ENCODE measurements at places on chromosomes 4 and X. TPM values are rescaled to one million over a fixed set of nuclear protein-coding genes. Genes with fewer than 3 reads are reported as not detected.

DNA sequence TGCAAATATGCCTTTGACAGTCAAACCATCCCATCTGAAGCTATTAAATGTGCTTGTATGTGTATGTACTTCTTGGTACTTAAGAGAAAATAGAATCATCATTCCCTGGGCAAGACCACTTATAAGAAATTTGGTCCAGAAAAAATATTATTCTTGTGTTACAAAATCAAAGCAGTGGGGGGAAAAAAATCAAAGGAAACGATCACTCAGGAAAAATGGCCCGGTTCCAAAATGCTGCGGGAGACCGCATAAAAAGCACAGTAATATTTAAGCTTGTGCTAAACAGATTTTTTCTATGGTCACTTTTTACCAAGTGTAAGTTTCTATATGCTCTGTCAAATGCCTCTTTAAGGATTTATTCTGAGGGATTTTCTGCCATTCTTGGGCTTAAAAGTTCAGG is 36.1 kb downstream of the RAI2 start:
- no peak overlapping the region for H3K4me3 ChIP-seq
- H3K4me1 ChIP-seq = peaks cover 3% of the 10 kb centered on the region
- no peaks in the 10 kb centered on the region for H3K27me3 ChIP-seq
- DNase-seq = no peak

- H3K36me3 ChIP-seq = no peaks in the 10 kb centered on the region
- no peak overlapping the region for H3K27ac ChIP-seq
- no peak overlapping the region for H3K4me3 ChIP-seq
- DNase-seq = no peak
- no peaks in the 10 kb centered on the region for H3K27me3 ChIP-seq
These were observed 1276.1 kb downstream of the PCDH7 start for GRCh38 chr4:31995943-31996901.

- H3K27me3 ChIP-seq = no peaks in the 10 kb centered on the region
- H3K4me1 ChIP-seq = no peaks in the 10 kb centered on the region
- H3K4me3 ChIP-seq = no peak overlapping the region
- DNase-seq = no peak
These were observed 142.0 kb downstream of the RTL3 start for GRCh38 chrX:78517124-78517523.

DNA sequence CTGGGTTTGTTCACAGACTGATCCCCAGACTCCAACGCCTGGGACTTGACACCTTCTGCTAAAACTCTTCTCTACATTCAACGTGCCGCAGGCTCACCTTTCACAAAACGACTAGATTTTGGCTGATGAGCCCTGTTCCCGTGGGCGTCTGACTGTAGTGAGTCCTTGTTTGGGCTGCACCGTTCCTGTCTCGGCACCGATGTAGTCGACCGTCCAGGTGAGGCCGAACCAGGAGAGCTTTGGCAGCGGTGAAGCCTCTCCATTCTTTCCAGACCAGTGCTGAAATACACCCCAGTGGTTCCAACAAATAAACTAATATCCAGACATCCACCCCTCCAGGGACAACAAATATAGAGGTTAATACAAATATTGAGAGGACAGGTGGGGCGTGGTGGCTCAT is 45.0 kb upstream of the TLR3 start:
- no peak for DNase-seq
- H3K27me3 ChIP-seq = no peaks in the 10 kb centered on the region
- peaks cover 9% of the 10 kb centered on the region for H3K4me1 ChIP-seq
- H3K4me3 ChIP-seq = no peak overlapping the region
- H3K36me3 ChIP-seq = no peaks in the 10 kb centered on the region
- no peak overlapping the region for H3K27ac ChIP-seq

- H3K4me1 ChIP-seq = peaks cover 12% of the 10 kb centered on the region
- H3K36me3 ChIP-seq = no peaks in the 10 kb centered on the region
- no peak for DNase-seq
These were observed 108.5 kb upstream of the PCDH18 start for GRCh38 chr4:137640838-137641158.

DNA sequence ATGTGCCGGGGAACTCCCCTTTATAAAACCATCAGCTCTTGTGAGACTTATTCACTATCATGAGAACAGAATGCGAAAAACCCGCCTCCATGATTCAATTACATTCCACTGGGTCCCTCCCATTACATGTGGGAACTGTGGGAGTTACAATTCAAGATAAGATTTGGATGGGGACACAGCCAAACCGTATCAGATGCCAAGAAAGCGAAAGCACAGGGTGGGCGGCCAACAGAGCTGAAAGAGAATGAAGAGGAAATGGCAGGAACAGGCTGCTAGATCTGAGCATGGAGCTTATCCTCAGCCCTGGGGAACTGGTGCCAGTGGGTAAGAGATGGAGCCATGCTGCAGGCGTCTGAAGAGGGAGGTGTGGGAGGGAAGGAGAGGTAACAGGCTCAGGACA is 117.7 kb upstream of the PNPLA4 start:
- no peaks in the 10 kb centered on the region for H3K27me3 ChIP-seq
- no peaks in the 10 kb centered on the region for H3K36me3 ChIP-seq
- no peaks in the 10 kb centered on the region for H3K4me1 ChIP-seq
- no peak overlapping the region for H3K27ac ChIP-seq
- peak; percentile 6 for DNase-seq
- no peak overlapping the region for H3K4me3 ChIP-seq

DNA sequence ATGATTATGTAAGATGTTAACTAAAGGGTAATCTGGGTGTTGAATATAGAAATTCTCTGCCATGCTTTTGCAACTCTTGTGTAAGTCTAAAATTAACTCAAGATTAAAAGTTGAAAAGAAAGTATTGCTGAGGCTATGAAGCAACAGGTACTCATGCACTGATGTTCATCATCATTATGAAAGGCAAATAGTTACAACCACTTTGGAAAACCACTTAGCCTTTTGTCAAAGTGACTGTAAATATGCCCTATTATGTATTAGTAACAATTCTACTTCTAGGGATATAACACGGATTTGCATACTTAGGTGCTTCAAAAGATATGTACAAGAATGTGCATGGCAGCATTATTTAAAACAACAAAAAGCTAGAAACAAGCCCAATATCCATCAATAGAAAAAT is 227.8 kb upstream of the CXXC4 start:
- no peak overlapping the region for H3K27ac ChIP-seq
- no peak overlapping the region for H3K4me3 ChIP-seq
- no peaks in the 10 kb centered on the region for H3K4me1 ChIP-seq
- no peak for DNase-seq
- no peaks in the 10 kb centered on the region for H3K27me3 ChIP-seq

DNA sequence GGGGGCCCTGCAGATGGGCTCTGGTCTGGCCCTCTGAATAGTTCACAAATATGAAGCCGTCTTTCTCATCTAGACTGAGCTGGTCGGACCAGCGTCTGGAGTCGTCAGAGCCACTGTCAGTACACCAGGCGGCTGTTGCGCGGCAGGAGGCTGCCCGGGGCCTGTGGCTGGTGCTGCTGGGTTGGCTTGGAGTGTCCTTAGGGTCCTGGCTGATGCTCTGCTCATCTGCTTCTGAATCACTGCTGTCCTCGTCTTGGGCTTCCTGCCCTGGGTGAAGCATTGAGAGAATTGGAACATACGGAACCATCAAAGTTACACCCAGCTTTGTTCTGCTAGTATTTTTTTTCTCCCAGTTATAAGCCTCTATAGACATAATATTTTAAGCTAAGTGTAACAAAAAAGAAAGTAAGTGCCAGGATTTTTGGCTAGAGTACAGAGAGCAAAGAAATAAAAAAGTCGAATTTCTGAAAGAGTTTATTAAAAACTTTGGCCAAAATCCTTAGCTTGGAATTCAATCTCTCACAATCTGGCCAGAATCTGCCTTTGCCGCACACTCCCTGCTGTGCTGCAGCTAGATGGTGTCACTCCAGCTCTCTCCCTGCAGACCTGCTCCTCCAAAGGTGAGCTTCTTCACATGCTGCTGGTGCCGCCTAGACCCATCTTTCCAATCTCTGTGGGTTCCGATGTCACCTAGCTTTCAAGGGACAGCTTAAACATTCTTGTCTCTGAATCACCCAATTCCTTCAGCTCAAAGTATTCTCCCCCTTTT is 96.2 kb downstream of the CDS1 start:
- peaks cover 16% of the 10 kb centered on the region for H3K4me1 ChIP-seq
- no peaks in the 10 kb centered on the region for H3K27me3 ChIP-seq
- H3K27ac ChIP-seq = no peak overlapping the region
- no peak for DNase-seq
- H3K4me3 ChIP-seq = no peak overlapping the region

- DNase-seq = no peak
- H3K4me3 ChIP-seq = no peak overlapping the region
- no peaks in the 10 kb centered on the region for H3K4me1 ChIP-seq
- H3K27me3 ChIP-seq = no peaks in the 10 kb centered on the region
- H3K27ac ChIP-seq = no peak overlapping the region
These were observed 80.2 kb downstream of the ATOH1 start for GRCh38 chr4:93908778-93909177.

DNA sequence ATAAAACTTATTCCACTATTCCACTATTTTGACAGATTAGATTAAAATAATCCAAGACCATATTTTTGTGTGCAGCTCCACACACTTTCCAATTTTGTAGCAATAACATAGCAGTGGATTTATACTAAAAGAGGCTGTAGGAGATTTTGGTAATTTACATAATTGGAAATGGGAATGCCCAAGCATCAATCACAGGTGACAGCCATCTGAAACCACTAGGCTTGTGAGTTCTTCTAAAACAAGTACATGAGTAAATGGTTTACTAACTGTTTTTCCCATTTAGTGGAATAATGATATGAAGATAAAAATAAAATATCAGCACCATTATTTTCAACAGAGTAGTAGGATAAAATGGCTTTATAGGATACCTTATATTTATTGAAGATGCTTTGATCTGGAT is 4.4 kb downstream of the ANK2 start:
- H3K27ac ChIP-seq = no peak overlapping the region
- DNase-seq = no peak
- H3K4me3 ChIP-seq = no peak overlapping the region
- peaks cover 2% of the 10 kb centered on the region for H3K27me3 ChIP-seq

- no peak for DNase-seq
- no peak overlapping the region for H3K4me3 ChIP-seq
- H3K36me3 ChIP-seq = no peaks in the 10 kb centered on the region
- no peaks in the 10 kb centered on the region for H3K4me1 ChIP-seq
These were observed 78.5 kb downstream of the SHROOM3 start for GRCh38 chr4:76513482-76513881.

- H3K27me3 ChIP-seq = no peaks in the 10 kb centered on the region
- H3K4me1 ChIP-seq = no peaks in the 10 kb centered on the region
- H3K4me3 ChIP-seq = no peak overlapping the region
- H3K27ac ChIP-seq = no peak overlapping the region
These were observed 394.1 kb downstream of the GALNTL6 start for GRCh38 chr4:172207258-172207657.

GRCh38 chr4:132108784-132109183 is 1040.3 kb upstream of the PCDH10 start:
- H3K27ac ChIP-seq = no peak overlapping the region
- H3K36me3 ChIP-seq = no peaks in the 10 kb centered on the region
- H3K27me3 ChIP-seq = no peaks in the 10 kb centered on the region
- no peak for DNase-seq

- no peak overlapping the region for H3K4me3 ChIP-seq
- peaks cover 4% of the 10 kb centered on the region for H3K4me1 ChIP-seq
- no peaks in the 10 kb centered on the region for H3K36me3 ChIP-seq
These were observed 35.9 kb downstream of the HPGDS start for GRCh38 chr4:94306713-94307112.

DNA sequence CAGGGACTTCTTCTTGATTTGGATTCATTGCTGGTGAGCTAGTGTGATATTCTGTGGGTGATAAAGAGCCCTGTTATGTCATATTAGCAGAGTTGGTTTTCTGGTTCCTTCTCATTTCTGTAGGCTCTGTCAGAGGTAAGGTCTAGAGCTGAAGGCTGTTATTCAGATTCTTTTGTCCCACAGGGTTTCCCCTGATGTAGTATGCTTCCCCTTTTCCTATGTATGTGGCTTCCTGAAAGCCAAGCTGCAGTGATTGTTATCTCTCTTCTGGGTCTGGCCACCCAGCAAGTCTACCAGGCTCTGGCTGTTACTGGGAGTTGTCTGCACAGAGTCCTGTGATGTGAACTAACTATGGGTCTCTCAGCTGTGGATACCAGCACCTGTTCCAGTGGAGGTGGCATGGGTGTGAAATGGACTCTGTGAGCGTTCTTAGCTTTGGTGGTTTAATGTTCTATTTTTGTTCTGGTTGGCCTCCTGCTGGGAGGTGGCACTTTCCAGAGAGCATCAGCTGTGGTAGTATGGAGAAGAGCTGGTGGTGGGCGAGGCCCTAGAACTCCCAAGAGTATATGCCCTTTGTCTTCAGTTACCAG is 373.7 kb downstream of the AR start:
- no peaks in the 10 kb centered on the region for H3K36me3 ChIP-seq
- H3K4me3 ChIP-seq = no peak overlapping the region
- H3K27me3 ChIP-seq = no peaks in the 10 kb centered on the region
- H3K27ac ChIP-seq = no peak overlapping the region
- DNase-seq = no peak

DNA sequence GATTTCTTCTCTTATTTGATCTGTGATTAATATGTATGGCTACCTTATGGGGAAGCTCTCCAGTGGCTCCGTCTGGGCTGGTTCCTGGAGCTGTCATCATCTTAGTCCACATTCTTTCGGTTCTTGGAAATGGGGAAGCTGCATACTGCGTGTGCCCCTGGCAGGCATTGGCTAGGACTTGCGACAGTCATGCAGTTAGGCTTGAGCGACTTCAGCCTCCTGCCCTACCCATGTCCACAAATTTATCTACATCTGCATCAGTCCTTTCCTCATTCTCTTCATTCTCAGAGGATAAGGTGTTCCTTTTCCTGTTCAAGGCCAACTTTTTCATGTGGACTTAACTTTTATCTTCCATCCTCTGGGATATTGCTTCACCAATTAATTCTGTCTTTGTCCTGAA is 214.2 kb downstream of the RELL1 start:
- H3K4me3 ChIP-seq = no peak overlapping the region
- DNase-seq = no peak
- H3K4me1 ChIP-seq = no peaks in the 10 kb centered on the region
- no peaks in the 10 kb centered on the region for H3K36me3 ChIP-seq

DNA sequence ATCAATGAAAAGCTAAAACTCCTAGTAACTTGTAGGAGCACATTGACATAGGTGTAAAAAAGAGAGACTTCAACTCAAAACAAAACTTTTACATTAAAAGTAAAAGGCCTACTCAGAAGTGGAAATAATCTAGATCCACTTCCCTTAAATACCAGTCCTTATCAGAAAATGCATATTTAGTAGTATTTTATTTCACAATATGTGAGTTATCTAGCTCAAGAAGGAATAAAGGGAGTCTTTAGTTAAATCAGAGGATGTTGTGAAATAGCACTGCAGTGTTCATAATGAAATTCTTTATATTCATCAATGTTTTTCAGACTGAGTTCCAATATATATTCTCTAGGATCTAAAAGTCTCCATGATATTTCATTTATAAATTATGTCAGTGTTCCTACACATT is 715.0 kb downstream of the GRID2 start:
- H3K36me3 ChIP-seq = no peaks in the 10 kb centered on the region
- no peaks in the 10 kb centered on the region for H3K27me3 ChIP-seq
- H3K27ac ChIP-seq = no peak overlapping the region
- H3K4me1 ChIP-seq = no peaks in the 10 kb centered on the region
- H3K4me3 ChIP-seq = no peak overlapping the region

The RBMXL3 gene
- total RNA-seq = not detected

The TSPAN7 gene
- 0.29 TPM for total RNA-seq

The GCNA gene
- total RNA-seq = 4.3 TPM

The PCSK1N gene
- total RNA-seq = not detected

The PNMA6A gene
- 1.2 TPM for total RNA-seq

The PARM1 gene
- total RNA-seq = under 0.01 TPM
